Keratinocyte (primary cell): ENCODE measurements at places on chromosomes 5 and 9. TPM values are rescaled to one million over a fixed set of nuclear protein-coding genes. Genes with fewer than 3 reads are reported as not detected.

Gene KCNV2
- polyA plus RNA-seq: not detected in 3 replicates

Gene TMC1
- polyA plus RNA-seq: 0.05 to 0.24 TPM (median 0.12 TPM) in 3 replicates

Gene TRIM14
- 19.8 to 36.9 TPM (median 22.1 TPM) in 3 replicates for polyA plus RNA-seq

Gene ELOVL7
- polyA plus RNA-seq: 7.5 to 12.6 TPM (median 12.0 TPM) in 3 replicates

Gene SOX30
- polyA plus RNA-seq: 0.03 to 0.06 TPM (median 0.05 TPM) in 3 replicates

DNA sequence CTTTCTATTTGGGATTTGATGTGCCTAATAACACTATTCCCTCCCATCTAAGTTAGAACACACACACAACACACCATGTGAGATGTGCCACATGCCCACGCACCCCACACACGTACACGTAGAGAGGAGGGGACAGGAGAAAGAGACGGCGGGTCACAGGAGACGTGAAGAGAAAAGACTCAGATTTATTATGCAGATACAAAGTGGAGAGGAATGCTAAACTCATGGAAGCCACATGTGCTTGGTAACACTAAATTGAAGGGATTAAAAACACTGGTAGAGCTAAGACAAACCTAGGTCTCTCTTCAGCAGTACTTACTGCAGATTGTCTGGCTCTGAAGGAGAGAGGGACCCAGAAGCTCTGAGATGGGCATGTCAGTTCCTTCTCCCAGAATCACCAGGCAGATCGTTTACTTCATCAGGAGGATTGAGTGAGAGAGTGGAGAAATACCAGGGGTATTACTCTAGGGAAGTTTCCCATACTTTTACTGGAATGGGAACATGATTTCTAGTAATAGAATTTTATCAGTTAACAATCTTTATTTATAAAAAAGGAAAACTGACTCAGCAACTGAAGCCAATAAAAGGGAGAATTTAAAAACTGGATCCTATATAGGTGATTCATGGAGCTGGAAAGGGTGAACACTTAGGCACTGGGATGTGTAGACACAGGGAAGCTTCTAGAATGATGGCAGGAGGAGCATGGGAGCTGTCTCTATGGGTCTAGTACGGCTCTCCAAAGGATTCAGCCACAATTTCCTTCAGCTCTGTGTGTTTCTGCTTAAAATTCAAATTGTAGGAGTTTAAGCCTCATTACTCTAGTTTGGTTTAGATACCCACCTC, 139.4 kb downstream of the MACIR start:
- no peaks in the 10 kb centered on the region for H3K4me1 ChIP-seq
- H3K27me3 ChIP-seq: no peaks in the 10 kb centered on the region
- no peak overlapping the region for H3K27ac ChIP-seq
- no peaks in the 10 kb centered on the region for H3K36me3 ChIP-seq
- H3K4me3 ChIP-seq: no peak overlapping the region

GRCh38 chr5:120236360-120236759, 227.7 kb upstream of the PRR16 start:
- no peak for DNase-seq
- H3K27ac ChIP-seq: no peak overlapping the region
- no peaks in the 10 kb centered on the region for H3K36me3 ChIP-seq

- peaks cover 23% of the 10 kb centered on the region for H3K36me3 ChIP-seq
- DNase-seq: no peak
- no peak overlapping the region for H3K27ac ChIP-seq
- peaks cover 44% of the 10 kb centered on the region for H3K4me1 ChIP-seq
- no peak overlapping the region for H3K4me3 ChIP-seq
These were observed 79.1 kb upstream of the RARS1 start for GRCh38 chr5:168407211-168407610.

DNA sequence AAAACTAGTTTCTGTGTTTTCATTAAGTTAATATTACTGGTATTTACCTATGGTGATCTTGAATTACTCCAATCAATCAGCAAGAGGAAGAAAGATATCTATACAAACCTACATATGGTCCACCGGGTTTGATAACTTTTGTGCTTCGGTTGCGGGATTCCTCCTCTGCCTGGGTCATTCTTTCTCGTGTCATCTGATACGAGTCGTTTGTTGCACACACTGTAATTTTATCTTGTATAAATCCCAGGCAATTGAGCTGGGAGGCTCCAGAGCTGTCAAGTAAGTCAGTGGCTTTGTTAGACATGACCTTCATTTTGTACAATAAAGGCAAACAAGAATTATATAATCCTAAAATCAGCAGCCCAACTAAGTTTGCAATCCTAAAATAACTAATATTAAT, 48.0 kb downstream of the ELL2 start:
- H3K27ac ChIP-seq: no peak overlapping the region
- no peak overlapping the region for H3K4me3 ChIP-seq
- DNase-seq: no peak

- H3K27me3 ChIP-seq: no peaks in the 10 kb centered on the region
- no peaks in the 10 kb centered on the region for H3K4me1 ChIP-seq
- H3K36me3 ChIP-seq: no peaks in the 10 kb centered on the region
- no peak overlapping the region for H3K4me3 ChIP-seq
- DNase-seq: no peak
These were observed 164.9 kb downstream of the AP3B1 start for GRCh38 chr5:78129597-78129996.

DNA sequence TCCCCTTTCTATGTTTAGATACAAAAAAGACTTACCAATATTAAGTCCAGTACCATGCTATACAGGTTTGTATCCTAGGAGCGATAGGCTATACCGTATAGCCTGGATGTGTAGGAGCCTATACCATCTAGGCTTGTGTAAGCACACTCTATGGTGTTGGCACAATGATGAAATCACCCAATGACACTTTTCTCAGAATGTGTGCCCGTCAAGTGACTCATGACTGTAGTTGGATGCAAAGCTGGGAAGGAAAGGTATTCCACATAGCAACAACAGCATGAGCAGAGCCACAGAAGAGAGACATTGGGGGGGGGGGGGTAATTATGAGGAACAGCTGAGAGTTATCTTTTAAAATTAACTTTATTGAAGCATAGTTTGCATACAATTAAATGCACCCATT, 63.2 kb downstream of the TTLL11 start:
- H3K36me3 ChIP-seq: no peaks in the 10 kb centered on the region
- no peaks in the 10 kb centered on the region for H3K27me3 ChIP-seq
- no peaks in the 10 kb centered on the region for H3K4me1 ChIP-seq
- no peak for DNase-seq

DNA sequence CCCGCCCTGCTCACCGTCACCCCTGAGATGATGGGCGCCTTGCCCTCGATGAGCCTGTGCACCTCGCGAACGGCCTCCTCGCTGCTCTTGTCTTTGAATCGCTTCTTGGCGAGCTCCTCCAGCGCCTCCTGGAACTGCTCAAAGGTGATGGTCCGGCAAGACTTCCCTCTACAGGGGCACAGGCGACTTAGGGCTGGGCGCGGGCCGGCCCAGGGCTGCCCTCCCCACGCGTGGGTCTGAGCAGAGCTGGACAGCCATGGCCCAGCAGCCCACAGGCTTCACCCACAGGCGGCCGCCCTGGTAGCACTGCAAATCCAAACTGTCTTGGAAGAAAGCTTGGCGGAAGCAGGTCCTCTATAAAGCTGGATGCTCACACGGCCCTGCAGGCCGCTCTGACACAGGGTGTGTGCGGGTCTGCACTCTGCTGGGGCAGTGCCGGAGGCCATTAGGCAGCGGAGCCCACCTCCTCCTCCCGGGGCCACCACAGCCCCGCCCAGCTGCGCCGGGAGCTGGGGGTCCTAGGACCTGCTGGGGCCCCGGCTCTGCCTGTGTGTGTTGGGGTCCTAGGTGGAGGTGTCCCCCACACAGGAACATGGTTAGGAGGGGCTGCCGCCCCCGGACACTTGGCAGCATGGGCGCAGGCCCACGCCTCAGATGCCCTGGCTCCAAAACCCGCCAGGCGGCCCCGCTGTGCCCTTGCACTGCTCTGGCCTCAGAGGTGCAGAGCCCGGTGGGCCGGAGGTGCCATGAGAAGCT, 27.0 kb downstream of the TPPP start:
- DNase-seq: no peak
- peaks cover 22% of the 10 kb centered on the region for H3K36me3 ChIP-seq
- no peaks in the 10 kb centered on the region for H3K4me1 ChIP-seq

- H3K36me3 ChIP-seq: peaks cover 24% of the 10 kb centered on the region
- H3K27ac ChIP-seq: no peak overlapping the region
- DNase-seq: no peak
- no peaks in the 10 kb centered on the region for H3K27me3 ChIP-seq
These were observed 9.8 kb downstream of the ZNF354B start for GRCh38 chr5:178869577-178869976.

GRCh38 chr5:124737651-124738050, 8.8 kb downstream of the ZNF608 start:
- H3K27me3 ChIP-seq: peaks cover 10% of the 10 kb centered on the region
- H3K4me3 ChIP-seq: no peak overlapping the region
- H3K4me1 ChIP-seq: peaks cover 25% of the 10 kb centered on the region
- no peaks in the 10 kb centered on the region for H3K36me3 ChIP-seq

- no peaks in the 10 kb centered on the region for H3K4me1 ChIP-seq
- peaks cover 43% of the 10 kb centered on the region for H3K27me3 ChIP-seq
- no peak overlapping the region for H3K27ac ChIP-seq
These were observed 16.4 kb upstream of the TOR2A start for GRCh38 chr9:127751269-127752054.
